ENCODE measurements at places on chromosomes 7 and 10.

GRCh38 chr10:74333174-74333573 lies 182.2 kb downstream of the ADK start:
- no peak for DNase-seq

GRCh38 chr7:42650171-42650570 lies 261.7 kb downstream of the C7orf25 start:
- no peak for DNase-seq

- no peak for DNase-seq
Observed at GRCh38 chr7:153381275-153382040, 621.9 kb downstream of the ACTR3B start.

DNA sequence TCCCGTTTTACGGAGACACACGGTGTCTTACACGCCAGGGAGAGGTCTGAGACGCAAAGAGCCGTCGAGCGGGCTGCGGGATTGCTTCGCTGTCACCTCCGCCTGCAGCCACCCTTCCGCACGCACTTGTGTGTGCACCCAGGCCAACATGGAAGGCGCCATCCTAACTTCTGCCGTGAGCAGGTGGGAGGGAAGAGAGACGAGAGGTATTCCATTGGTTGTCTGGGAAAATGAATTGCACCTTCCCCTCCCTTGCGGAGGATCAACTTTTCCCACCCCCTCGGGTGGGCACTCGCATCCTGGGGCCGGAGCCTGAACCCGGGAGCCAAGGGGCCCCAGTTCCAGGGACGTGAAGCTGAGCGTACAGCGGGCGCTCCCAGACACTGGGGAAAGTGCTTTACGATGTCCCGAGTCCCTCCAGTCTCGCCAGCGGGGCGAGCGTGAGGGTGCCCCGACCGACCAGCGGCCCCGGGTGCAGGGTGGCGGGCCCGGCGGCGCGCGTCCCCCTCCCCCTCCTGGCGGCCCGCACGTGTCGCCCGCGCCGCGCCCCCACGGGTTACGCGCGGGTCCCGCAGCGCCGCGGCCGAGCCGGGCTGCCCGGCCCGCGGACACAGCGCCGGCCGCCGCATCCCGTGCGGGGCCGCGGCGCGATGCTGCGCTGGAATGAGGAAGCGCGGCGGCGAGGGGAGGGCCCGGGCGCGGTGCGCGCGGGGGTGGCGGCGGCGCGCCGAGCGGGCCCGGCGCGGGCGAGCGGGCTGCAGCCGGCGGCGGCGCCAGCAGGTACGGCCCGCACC lies 984 bp upstream of the IKZF1 start:
- DNase-seq = no peak

- DNase-seq = no peak
Observed at GRCh38 chr7:132177708-132178401, 398.4 kb downstream of the PLXNA4 start.

DNA sequence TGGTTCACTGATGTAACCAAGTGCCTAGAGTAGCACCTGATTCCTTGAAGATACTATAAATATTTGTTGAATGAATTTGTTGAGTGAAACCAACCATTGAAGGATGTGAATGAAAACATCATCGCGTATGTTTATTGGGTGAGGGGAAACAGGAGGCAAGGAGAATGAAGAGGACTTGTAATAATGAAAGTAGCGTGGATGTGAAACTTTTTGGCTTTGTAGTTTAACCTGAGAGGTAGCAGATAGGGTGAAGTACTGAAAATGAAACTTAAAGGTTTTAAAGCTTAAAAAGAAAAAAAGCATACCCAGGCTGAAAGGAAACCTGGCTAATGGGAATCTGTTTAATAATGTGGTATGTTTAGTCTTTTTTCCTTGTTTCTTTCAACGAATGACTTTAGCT lies 5.2 kb downstream of the CCNY start:
- DNase-seq = no peak

DNA sequence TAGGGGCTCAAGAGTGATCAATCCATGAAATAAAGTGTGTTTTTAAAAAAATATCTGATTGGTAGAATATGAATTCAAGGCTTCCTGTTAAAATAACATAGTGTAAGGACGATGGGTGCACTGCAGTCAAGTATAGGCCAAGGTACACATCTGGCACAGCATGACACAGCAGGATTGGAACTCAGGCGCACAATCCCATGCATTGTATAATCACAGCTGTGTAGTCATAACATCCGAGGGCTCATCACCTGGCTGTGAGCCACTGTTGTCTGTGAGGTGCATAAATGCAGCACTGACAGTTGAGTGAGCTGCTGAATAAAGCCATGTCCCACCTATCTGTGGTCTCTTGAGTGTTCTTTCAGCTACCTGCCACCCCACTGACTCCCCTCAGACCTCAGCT lies 142.3 kb upstream of the HPS1 start:
- no peak for DNase-seq
